ENCODE measurements at places on chromosomes 16 and 17.

DNA sequence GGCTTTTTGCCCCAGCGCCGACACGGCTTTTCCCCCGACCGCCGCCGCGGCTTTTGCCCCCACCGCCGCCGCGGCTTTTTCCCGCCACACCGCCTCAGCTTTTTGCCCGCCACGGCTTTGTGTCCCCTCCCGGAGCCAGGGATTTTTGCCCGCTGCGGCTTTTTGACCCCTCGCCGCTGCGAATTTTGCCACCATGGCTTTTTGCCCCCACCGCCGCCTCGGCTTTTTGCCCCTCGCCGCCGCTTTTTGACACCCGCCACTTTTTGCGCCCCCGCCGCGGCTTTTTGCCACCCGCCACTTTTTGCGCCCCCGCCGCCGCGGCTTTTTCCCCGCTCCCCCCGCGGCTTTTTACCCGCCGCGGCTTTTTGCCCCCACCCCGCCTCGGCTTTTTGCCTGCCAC, 1342.5 kb downstream of the TP53TG3F start:
- DNase-seq: no peak

DNA sequence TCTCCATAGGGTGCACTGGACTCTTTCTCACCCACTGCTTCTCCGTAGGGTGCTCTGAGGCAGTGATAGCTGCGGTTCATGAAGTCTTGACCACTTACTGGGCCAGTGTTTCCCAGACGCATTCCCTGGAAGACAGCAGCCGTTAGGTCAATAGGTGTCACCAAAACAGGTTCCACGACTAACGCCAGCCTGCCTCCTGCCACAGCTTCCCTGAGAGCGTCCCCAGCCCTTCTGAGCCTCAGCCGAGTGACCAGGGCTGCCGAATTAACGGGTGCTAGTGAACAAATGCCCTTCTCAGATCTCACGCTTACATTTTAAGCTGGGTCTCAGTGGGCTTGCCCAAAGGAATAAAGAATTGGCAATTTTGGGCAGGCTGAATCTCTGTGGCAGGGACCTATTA, 188.7 kb upstream of the TNRC6C start:
- DNase-seq: no peak

DNA sequence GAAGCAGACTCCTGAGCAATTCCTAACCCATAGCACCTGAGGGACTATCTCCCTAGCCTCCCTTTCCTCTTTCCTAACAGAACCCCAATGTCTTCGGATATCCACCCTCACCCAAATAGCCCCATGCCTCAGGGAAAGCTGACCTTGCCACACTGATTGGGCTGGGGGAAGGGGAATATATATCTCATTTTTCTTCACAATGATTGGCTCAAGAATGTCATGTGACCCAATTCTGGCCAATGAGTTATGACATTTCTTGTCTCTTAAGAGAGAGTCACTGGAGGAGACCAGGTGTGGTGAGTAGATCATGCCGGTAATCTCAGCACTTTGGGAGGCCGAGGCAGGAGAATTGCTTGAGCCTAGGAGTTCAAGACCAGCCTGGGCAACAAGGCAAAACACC, 71.9 kb upstream of the NLK start:
- no peak for DNase-seq

DNA sequence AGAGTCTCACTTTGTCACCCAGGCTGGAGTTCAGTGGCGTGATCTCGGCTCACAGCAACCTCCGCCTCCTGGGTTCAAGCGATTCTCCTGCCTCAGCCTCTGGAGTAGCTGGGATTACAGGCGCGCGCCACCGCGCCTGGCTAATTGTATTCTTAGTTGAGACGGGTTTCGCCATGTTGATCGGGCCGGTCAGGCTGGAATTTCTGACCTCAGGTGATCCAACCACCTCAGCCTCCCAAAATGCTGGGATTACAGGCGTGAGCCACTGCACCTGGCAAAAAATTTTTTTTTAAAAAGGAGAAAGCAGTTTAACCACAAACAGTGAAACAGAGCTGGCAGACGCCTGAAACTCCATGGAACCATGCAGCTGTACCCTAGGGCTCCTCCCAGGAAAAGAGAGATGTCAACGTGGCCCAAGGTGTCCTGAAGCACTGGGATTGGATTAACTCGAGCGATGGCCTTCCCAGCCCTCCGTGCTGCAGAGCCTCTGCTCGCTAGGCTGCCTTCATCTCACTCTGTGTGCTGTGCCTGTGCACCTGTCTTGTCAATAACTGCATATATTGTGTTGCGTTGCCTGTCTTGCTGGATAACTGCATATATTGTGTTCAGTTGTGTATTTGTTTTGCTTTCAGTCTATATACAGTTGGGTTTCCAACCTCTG, 29.6 kb upstream of the FOXK2 start:
- no peak for DNase-seq

DNA sequence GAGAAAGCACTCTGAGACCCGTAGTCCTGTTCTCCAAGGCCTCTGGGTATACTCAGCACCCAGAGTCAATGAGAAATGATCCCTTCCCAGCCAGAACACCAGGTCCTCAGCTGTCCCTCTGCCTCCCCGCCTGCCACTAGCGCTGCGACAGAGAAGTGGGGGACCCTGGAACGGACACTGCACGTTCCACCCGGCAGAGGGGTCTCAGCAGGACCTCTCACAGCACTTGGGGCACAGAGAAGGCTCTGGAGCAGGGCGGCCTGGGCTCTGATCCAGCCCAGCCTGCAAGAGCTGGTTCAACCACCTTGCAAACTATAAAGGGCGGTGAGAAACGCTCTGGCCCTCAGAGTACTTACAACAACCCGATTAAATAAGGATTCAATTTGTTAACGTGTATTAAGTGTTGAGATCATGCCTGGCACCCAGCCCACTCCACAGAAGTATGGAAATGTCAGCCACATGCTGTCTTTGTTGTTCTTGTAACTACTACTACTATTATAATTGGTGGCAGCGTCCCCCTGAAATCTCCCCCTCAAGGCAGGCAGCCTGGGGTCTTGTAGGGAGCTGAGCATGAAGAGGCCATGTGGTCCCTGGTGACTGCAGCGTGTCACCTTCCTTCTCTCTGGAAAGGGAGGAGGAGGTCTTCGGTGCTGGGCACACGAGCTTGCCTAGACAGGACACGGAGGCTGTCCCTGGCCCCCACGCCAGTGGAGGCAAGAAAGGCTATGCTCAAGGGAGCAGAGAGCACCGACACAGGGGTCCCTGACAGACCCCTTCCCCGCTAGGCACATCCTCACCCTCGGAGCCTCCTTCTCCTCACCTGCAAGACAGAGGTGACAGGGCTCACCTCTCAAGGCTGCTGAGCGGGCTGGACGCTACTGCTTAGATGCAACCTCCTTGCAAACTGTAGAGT, 2.4 kb downstream of the OSGIN1 start:
- no peak for DNase-seq

DNA sequence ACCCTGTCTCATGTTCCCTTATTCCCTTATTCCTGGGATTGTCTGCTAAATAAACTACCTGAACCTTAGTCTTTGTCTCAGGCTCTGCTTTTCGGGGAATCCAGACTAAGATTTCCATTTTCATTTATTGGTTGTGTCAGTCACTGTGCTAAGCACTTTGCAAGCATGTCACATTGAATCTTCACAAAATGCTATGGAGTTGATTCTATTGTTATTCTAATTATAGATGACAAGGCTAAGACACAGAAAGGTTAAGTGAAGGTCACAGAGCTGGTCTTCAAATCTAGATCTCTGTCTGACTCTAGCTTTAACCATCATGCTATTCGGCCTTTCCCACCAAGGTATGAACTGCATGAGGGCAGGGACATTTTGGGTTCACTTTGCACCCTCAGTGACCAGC, 13.4 kb upstream of the CES5A start:
- DNase-seq: no peak

DNA sequence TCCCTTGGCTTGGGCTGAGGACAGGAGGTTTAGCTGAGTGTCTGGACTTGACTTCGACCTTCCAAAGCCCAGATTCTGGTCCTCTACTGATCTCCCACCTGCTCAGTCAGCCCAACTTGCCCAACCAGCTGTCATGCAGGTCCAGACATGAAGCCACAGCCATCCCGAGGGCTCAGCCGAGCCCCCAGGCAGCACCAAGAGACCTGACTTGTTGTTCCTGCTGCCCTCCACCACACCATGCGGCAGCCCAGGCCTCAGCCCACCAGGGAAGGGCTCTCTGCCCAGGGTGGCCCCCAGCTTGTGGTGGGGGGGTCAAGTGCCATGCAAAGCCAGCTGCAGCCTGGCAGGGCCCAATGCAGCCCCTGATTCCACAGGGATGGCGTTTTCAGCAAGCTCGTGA, 17.2 kb upstream of the CACNG4 start:
- no peak for DNase-seq

GRCh38 chr17:76458580-76459490, 5.9 kb upstream of the UBE2O start:
- DNase-seq: no peak
